ENCODE measurements at places on chromosomes 6 and 20. TPM values are rescaled to one million over a fixed set of nuclear protein-coding genes. Genes with fewer than 3 reads are reported as not detected.

The PRPH2 gene
- total RNA-seq = not detected

The SOBP gene
- 0.06 TPM for total RNA-seq

The SLC25A27 gene
- total RNA-seq = not detected

DNA sequence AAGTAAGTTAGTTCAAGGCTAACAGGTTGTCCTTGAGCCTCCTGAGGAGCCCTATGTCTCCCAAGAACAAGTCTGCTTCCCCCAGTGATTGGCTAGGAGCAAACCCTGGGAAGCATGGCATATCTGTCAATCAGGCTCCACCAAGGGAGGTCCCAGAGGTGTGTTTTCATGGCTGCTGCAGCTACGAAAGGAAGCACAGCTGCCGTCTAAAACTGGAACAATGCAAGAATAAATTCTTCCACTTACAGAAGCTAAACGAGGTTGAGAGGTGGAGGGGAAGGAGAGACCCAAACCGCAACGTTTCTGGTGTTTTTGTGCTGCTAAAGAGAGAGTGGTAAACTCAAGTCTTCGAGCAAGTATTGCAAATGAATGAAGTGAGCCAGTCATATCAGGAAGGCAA, 4.9 kb upstream of the PTGIS start:
- no peak for ATAC-seq

DNA sequence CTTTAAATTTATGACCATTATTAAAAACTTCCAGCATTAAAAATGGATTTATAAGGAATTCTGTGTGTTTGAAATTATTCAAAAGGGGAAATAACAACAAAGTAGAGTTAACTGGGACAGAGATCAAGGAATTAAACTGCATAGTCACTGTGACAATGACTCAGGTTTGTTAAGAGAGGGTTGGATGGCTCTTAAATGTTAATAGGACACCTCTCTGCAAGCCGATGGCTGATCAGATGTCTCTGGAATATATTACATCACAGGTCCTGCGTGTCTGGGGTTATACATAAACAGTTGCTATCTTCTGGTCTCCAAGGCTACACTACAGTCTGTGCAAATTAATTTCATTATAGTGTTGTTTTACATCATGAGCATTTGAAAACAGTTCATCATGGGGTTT, 574.3 kb downstream of the COL12A1 start:
- ATAC-seq = no peak

DNA sequence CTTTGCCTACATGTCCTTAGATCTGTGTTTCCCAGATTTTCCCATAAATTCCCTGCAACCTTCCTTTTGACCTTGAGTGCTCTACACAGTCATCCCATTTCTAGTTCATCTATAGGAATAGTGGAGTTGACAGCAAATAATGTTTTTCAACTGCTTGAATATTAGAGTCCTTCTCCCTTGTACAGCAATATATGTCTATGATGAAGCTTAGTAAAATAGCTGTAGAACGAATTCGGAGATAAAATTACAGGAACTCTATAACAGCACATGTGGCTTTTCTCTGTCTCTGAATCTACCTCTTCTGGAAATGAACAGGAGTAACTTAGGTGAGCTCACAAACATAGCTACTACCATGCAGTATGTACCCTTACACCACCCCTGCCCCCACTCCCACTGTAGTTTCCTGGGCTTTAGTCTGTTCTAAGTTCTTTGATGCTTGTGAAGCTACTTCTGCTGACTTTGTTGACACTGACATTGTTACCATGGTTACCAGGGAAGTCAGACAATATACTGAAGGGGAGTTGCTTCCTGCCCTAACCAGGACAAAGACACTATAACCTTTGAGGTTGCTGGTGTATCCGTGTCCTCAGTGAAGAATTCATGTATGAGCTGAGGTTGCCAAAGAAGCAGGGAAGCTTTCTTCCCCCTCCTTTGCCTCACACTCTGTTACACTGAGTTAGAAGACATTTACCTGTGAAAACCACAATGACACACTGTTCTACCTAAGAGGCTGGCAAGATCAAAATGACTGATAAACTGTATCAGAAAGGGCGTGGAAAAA, 35.8 kb upstream of the SHLD1 start:
- peak; percentile 94 for ATAC-seq

DNA sequence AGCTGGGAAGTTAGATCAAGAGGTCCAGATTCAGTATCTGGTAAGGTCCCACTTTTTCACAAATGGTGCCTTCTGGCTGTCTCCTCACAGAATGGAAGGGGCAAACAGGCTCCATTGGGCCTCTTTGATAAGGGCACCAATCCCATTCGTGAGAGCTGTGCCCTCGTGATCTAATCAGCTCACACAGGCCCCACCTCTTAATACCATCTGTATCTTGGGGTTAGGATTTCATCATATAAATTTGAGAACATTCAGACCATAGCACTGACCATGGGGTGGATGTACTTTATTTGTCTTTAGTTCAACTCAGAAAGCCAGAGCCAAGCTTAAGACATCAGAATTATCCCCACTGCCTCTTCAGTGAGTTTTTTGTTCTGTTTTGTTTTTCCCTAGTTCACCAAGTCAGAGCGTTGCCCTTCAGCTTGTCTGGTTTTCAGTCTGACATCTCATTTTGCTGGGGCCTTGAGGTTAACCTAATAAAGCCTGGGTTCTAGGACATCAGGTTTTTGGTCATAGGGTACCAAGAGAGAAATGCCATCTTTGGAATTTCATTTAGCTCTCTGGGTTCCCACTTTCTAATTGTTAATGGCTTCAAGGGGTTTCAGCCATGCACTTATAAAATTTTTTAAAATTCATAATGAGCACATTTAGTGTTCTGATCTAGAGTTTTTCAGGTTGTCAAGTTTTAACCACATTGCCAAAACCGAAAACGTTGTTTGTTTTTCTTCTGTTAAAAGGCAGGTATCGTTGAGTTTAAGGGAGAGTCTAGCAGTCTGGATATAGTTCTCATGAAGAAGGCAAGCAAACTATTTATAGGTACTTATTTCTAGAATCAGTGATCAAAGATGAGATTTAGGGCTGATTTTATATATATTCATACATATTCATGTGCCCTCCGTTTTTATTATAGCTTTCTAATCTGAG, 19.0 kb downstream of the SENP6 start:
- ATAC-seq = no peak

The SOX4 gene
- 1.5 TPM for total RNA-seq

DNA sequence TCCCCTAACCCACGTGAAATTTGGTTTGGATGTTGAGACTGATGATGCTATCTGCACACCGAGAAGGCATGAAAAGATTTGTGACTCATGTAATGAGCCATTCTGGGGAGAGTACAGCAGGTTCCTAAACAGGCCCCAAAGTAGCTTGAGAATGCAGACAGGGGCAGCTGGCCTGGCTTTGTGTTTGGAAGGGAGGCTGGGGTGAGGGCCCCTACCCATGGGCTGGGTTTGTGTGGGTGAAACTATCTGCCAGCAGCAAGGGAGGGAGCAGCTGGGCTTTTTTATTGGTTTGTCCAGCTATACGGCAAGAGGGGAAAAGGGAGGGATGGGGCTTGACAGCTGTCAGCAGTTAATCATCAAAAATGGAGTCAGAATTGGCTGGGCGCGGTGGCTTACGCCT, 87.0 kb upstream of the RNF24 start:
- peak; percentile 69 for ATAC-seq
